Natural killer cell (primary cell): ENCODE measurements at places on chromosomes 7 and 10.

DNA sequence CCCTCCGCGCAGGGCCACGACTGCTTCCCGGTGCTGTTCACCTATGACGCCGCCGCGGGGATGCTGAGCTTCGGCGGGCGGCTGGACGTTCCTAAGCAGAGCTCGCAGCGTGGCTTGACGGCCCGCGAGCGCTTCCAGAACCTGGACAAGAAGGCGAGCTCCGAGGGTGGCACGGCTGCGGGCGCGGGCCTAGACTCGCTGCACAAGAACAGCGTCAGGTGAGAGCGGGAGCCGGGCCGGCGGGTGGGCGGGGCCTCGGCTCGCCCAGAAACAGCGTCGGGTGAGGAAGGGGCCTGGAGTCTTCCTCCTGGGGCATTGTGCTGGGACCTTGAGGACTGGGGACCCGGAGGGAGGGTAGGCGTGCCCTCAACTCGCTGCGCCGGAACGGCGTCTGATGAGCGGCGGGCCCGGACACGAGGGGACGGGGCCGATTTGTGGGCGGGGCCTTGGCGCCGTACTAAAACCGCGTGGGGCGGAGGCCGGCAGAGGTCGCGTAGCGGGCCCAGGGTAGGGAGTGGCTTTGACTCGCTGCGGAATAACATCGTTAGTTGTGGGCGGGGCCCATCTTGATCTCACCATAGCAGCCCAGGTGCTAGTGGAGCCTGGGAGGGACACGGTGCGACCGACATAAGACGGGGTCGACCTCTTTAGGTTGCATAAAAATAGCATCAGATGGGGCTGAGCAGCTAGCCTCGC lies 15.6 kb downstream of the PDAP1 start:
- peak; percentile 73 for DNase-seq

- peak; percentile 51 for DNase-seq
These were observed 29.9 kb upstream of the MPP7 start for GRCh38 chr10:28332726-28333125.

GRCh38 chr10:34486008-34486407 lies 329.1 kb downstream of the PARD3 start:
- DNase-seq, result no peak

- peak; percentile 16 for DNase-seq
These were observed 150.6 kb upstream of the NRG3 start for GRCh38 chr10:81724431-81724830.

DNA sequence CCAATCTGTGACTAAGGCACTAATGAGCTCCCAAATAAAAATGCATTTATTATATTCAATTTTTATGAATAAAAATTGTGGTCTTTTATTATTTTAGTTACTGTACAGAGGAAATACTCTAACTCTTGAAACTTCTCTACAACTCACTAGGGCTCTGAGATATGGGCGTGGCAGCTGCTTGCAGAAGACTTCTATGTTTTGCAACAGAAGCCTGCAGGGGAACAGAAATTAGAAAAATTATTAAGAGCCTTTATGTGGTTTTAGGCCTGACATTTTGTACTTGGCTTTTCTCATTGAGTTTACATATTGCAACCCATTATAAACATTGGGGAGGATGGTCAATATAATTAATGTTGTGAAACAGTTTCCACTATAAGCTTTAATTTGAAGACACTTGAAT lies 581.4 kb downstream of the TNS3 start:
- no peak for DNase-seq

GRCh38 chr7:36854652-36855051 lies 130.4 kb upstream of the AOAH start:
- no peak for DNase-seq

GRCh38 chr10:78301481-78301880 lies 267.8 kb downstream of the RPS24 start:
- no peak for DNase-seq

DNA sequence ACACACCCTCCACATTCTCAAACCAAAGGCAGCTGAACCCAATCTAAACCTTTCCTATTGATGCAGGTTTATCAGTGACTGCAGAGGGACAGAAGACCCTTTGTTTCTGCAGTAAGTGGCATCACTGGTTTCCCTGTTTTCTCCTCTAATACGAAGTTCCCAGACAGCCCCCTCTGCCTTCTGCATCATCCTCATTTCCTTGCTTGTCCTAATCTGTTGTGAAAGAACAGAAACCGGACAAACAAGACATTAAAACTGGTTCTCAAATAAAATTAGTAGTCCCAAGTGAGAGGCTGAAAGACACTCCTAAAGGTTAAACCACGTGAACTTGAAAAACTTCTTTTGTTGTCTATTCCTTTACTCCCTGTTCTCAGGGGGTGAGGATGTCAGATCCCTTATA lies 10.1 kb upstream of the ADRB1 start:
- DNase-seq, result no peak

GRCh38 chr7:149883452-149883861 lies 9.7 kb downstream of the ATP6V0E2 start:
- peak; percentile 75 for DNase-seq

GRCh38 chr7:35253460-35253709 lies 515 bp downstream of the TBX20 start:
- DNase-seq, result no peak

DNA sequence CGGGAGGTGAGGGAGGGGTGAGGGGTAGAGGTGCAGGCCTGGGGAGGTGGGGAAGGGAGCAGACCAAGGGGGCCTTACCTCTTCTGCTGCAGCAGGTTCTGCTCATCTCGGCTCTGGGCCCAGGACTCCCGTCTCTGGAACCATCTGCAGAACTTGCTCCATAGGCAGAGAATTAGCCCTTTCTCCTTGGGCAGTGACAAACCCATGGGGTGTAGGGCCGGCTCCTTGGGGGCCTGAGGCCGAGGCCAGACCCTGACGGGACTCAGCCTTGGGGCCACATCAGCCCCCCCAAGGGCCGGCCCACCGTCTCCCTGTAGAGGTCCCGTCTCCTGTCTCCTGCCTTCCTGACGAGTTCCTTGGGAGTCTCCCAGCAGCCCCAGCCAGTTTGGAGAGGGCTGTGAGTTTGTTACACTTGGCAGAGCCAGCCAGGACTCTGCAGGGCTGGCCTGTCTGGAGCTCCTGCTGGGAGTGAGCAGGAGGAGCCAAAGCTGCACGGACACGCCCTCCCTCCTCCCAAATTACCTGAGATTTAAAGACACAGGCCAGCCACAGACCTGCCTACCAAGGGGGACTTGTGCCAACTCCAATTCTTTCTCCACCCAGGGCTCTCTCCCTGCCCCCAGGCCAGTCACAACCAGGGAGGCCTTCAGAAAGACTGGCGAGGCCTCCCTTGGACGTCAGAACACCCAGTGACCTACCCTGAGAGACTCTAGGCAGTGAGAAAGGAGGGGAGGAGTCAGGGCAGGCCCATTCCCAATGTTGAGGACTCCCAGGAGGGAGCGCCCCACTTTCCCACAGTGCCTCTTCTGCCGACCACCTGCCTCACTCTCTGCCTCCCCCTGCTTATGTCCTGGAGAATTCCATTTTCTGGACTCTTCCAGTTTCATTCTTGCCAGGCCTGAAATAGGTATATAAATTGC lies at the start of gene TRPV6:
TSS of gene TRPV6 (minus strand) at position 435 of the 920 bp plus-strand sequence.
- DNase-seq, result no peak

GRCh38 chr10:98456043-98456570 lies 9.4 kb upstream of the HPS1 start:
- no peak for DNase-seq

DNA sequence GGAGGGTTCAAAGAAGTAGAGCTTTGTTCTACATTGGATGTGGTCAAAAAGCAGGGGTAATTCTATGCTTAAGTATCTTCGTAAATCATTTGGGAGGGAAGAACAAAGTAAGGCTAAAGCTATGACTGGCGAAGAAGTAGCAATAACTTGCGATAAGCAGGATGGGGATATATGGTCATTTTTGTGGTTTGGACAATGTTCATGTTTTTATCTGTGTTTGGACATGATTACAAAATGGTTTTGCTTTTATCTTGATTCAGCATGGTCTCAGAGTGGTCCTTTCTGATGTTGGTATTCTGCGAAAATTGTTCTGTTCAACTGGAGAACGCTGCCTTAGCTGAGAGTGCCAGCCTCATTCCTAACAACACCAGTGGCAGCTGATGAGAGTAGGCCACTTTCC lies 208.8 kb downstream of the SEMA3A start:
- no peak for DNase-seq

- DNase-seq, result peak; percentile 62
These were observed 94.0 kb upstream of the TARP start for GRCh38 chr7:38367301-38367890.

DNA sequence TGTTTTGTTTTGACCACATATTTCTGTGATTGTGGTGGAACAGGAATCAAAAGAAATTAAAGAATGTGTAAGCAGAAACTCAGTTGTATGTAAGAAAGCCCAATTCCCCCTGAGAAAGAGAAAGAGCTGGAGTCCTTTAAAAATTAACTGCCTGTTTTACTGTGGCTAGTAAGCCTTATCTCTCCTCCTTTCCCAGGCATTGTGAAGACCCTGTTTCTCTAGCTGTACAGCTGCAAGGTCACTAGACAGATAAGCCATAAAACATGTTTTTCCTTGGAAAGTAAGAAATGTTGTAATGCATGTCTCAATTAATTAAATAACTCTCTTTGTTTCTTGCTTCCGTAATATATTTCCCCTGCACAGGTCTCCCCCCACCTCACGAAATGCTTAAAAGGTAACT lies 53.5 kb downstream of the OR13A1 start:
- no peak for DNase-seq

DNA sequence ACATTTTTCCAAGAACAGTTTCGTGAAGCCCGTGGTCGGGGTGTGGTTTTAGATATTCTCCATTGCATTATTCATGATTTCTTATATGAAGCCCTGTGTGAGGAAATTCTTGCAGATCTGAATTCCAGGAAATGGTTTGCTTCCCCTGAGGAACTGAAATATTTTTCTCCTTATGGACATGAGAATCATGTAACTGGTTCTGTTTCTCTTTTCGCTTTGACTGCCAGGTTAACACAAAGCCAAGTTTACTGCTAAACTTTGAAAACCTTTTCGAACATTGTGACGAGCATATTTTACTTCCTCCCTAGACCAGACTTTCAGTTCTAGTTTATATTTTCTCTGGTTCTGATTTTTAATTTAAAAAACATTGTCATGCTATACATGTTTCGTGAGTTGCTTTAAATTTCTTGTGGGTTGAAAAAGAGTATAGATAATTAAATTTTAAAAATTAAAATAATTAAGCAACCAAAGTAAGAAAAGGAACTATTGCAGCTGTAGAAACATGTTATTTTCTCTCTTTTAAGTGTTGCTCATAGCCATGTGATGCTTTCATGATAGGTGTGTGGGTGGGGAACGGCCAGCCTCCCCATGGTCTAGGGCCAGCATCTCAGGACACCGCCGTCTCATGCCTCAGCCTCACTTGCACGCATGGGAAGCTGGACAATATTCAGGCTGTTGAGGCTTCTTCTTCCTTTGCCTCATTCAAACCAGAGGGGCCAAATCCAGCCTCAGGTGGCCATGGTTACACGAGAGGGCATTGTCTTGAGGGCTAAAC lies 97.1 kb downstream of the CREB5 start:
- DNase-seq, result no peak

GRCh38 chr10:17652585-17652984 lies 8.6 kb downstream of the STAM start:
- no peak for DNase-seq

- DNase-seq, result no peak
These were observed 238.9 kb downstream of the CACNA2D1 start for GRCh38 chr7:82204694-82205093.

GRCh38 chr10:24207341-24207740 lies 1.6 kb upstream of the KIAA1217 start:
- no peak for DNase-seq

GRCh38 chr7:48427671-48428070 lies 256.4 kb downstream of the ABCA13 start:
- no peak for DNase-seq
